Sciatic nerve (tissue), 2 donors: ENCODE measurements at places on chromosomes 6 and 20.
A peak's percentile ranks its signal among the peaks of the same experiment; 100 is the strongest.

DNA sequence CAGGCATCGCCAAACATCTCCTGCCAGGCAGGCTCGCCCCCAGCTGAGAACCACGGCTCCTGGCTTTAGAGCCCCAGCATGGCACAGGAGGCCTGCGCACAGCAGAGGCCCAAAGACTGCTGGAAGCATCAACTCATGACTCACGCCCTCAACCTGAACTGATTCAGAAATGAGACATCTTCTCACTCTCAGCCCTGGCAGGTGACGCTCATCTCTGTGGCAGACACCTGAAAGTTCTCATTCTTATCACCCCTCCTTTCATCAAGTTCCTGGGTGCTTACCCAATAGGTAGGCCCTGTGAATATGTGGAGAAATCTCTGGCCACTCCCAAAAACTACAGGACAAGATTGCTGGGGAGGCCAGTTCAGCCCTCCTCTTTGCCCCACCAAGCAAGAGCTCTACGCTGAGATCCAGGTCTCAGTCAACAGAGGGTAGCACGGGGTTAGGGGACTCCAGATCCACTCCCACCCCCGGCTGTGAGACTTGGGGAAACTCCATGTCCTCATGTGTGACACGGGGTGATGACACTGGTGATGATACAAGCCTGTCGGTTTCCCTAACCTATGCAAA, 11.3 kb downstream of the NFATC2 start:
- no peak for DNase-seq

- no peak for DNase-seq
Measured at GRCh38 chr6:20180935-20181334, 31.3 kb downstream of the MBOAT1 start.

- DNase-seq = peak; percentile 63
Measured at GRCh38 chr20:29878777-29879442, 1378.6 kb upstream of the DEFB115 start.

DNA sequence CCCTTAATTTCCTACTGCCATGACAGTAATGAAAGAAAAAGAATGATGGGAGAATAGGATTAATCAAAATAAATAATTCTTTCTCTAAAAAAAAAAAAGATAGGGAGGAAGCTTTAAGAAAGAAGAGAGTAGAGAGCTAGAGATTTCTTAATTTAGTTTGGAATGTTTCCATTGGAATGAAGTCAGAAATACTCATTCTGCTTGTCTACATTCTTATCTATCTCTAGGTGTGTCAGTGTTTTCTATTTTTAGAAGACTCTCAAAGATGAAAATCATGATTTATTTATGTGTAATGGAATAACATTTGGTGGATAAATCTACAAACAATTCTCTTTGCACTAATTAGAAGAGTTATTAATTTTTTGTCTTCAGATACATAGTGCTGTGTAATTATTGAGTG, 38.0 kb upstream of the HIVEP1 start:
- DNase-seq = no peak

- no peak for DNase-seq
Measured at GRCh38 chr6:44430326-44430725, 42.8 kb downstream of the CDC5L start.

DNA sequence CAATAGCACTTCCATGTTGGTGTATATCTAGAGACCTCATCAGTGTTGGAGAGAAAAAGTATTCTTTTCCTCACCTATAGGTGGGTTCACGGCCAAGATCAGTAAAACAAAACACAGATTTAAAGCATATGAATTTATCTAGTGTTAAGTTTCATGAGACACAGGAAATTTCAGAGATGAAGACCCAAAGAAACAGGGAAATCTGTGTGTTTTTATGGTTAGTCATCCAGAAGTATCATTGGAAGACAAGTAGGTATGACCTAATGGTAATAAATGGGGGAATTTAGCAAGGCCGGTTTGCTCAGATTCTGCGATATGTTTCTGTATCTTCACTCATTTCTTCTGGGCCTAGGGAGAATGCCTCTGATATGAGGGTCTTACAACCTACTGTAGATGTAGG, 419.6 kb upstream of the MARCKS start:
- no peak for DNase-seq

DNA sequence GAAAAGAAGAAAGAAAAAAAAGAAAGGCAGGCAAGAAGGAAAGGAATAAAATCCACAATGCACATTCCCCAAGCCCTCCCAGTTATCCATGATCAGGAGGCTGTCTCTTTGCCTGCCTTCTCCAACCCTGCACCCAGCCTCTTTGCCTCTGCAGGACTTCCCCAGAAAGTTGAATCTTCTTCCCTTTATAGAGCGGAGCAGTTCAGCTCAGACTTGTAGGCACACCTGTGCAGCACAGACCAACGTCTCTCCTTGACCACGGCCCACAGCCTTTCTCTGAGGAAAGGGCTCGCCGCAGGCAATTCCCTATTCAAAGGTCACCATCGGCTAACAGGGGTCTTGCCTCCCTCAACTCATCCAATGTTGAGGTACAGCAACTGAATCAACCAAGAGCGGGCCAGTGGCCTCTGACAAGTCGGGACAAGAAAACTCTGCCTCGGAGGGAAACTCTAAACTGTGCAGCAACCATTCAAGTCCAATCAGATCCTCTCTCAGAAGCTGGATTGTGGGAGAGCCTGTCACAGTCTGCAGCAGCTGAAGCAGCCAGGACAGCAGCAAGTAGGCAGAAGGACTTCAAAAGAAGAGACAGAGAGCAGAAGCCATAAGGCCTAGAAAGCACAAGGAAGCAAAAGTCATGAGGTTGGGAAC, 529.2 kb upstream of the JARID2 start:
- no peak for DNase-seq

DNA sequence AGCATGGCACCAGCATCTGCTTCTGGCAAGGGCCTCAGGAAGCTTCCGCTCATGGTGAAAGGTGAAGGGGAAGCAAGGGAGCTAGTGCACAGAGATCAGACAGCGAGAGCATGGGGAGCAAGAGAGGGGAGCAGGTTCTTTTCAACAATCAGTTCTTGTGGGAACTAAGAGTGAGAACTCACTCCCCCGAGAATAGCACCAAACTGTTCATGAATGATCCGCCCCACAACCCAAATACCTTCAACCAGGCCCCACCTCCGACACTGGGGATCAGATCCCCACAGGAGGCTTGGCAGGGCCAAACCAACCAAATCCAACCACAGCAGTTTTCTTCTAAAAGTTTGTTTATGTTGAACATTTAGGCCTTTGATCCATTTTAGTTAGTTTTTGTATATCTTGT, 69.7 kb upstream of the BHLHE23 start:
- peak; percentile 50 for DNase-seq

GRCh38 chr6:37502703-37503291, 3.1 kb upstream of the CCDC167 start:
- no peak for DNase-seq
